NCI-H2107 (cell line): ENCODE measurements at places on chromosomes 1 and 21.

- no peak for DNase-seq
Measured at GRCh38 chr1:159171688-159172501, 480 bp downstream of the CADM3 start.

DNA sequence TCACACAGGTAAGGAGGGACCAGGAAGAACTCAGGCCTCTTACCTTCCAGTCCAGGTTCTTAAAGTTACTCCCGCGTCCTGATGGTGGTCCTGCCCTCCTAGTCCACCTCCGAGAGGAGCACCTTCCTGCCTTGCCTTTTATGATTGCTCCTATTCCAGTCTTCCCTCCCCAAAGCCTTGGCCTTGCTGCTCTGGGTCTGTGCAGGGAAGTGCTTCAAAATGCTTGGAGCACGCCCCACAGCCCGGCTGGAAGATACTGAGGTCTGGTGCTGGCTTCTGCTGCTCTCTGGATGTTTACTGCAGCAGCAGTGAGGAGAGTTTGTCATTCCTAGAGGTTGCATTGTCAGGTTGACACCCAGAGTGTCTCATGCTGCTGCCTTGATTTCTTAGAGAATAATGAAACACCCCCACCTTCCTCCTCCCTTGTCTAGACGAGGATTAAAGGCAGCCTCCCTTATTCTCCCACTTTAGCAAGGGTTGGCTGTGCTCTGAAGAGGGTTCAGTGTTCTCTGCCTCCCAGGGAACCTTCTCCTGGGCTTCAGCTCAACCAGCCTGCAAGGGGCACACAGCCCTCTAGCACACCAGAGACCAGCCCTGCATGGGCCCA, 142.2 kb upstream of the CACNA1E start:
- DNase-seq: no peak

- no peak for DNase-seq
Measured at GRCh38 chr1:113993072-113993471, 13.8 kb downstream of the OLFML3 start.

- DNase-seq: no peak
Measured at GRCh38 chr1:17632541-17633184, 93.2 kb downstream of the ARHGEF10L start.
